ENCODE measurements at places on chromosomes 3 and 15. TPM values are rescaled to one million over a fixed set of nuclear protein-coding genes. Genes with fewer than 3 reads are reported as not detected.

The POTEB2 gene
- not detected for total RNA-seq

The KY gene
- total RNA-seq, result not detected

DNA sequence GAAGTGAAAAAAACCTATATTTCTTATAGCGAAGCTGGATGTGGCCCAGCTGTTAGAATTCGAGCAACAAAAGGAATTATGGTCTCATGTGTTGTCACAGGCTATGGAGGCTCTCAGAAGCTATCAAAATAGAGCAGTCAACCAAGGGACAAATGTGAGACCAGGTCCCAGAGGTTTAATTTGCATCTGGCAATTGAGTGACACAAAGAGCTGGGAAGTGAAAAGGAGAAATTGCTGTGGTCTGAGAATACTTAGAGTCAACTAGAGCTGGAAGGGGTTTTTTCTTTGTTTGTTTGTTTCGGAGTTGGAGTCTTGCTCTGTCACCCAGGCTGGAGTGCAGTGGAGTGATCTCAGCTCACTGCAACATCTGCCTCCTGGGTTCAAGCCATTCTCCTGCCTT is 61.3 kb upstream of the SMAD3 start:
- DNase-seq, result no peak

DNA sequence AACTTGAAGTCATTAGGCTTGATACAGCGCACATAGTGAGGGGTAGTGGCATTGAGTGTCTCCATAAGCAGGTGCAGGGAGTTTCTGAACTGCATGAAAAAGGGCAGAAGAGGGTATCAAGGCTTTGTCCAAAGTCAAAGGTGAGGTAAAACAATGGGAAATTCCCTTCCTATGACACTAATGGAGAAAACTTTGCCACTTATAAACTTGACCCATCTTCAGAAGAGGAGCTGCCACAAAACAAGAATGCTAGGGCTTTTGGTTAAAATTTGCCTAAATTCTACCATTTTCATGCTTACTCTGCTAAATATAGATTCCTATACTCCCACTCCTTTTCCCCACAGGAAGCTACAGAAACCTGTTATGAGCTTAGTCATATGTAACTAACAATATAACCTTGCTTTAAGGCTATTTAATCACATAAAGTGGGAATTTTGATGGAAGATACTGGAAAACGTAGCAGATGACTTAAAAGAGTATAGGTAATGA is 87.5 kb upstream of the MYO5C start:
- no peak for DNase-seq

- no peak for DNase-seq
These were observed 339.9 kb upstream of the KCNH8 start for GRCh38 chr3:18808429-18808828.

GRCh38 chr3:134059671-134060560 is 30.2 kb upstream of the SLCO2A1 start:
- no peak for DNase-seq

DNA sequence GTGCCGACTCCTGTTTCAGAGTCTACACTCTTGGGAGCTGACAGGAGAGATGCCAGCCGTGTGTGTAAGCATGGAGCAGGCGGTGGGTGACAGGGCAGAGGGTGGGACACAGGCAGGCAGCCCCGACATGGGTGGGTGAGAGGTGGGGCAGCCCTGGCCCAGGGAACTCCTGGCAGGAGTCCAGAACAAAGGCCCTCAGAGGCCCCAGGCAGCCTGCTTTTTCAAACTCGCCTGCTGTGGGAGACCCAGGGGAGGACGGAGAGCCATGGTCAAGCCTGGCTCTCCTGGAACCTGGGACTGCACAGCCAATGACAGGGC is 29.3 kb upstream of the SLC41A3 start:
- no peak for DNase-seq

GRCh38 chr3:192831111-192831644 is 86.5 kb downstream of the MB21D2 start:
- DNase-seq, result no peak

GRCh38 chr3:51963951-51964451 is 3.3 kb downstream of the PCBP4 start:
- DNase-seq, result no peak

DNA sequence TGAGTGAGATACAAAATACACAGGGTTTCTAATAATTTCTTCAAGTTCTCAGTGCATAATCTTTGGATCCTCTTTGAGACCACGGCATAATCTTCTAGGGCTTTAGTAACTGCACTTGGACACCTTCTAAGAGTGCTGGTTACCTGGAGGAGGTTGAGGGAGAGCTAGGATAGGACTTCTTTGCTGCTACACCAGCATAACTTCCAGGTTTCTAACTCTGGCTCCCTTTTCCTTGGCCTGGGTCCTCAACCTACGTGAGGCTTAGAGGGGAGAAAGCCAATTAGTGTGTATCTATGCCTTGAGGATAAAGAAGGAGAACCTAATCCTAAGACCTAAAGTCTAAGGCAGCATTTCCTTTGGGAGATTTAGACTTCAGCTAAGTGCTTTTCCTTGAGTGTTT is 184.8 kb downstream of the LSAMP start:
- DNase-seq, result no peak

DNA sequence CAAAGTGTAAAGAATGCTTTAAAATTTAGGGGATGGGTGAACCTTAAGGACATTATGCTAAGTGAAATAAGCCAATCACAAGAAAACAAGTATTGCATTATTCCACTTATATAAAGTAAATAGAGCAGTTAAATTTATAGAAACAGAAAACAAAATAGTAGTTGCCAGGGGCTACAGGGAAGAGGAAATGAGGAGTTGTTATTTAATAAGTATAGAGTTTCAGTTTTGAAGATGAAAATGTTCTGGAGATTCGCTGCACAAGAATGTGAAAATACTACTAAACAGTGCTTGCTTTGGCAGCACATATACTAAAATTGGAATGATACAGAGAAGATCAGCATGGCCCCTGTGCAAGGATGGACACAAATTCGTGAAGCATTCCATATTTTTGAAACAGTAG is 32.0 kb downstream of the DNAH12 start:
- DNase-seq, result no peak

- no peak for DNase-seq
These were observed 7.0 kb upstream of the PLD1 start for GRCh38 chr3:171817074-171817800.
